ENCODE measurements at places on chromosomes 4 and X.

- no peak for DNase-seq
Observed at GRCh38 chrX:51361251-51361650, 28.6 kb downstream of the NUDT10 start.

- no peak for DNase-seq
Observed at GRCh38 chr4:39025552-39026085, 6.6 kb downstream of the TMEM156 start.

DNA sequence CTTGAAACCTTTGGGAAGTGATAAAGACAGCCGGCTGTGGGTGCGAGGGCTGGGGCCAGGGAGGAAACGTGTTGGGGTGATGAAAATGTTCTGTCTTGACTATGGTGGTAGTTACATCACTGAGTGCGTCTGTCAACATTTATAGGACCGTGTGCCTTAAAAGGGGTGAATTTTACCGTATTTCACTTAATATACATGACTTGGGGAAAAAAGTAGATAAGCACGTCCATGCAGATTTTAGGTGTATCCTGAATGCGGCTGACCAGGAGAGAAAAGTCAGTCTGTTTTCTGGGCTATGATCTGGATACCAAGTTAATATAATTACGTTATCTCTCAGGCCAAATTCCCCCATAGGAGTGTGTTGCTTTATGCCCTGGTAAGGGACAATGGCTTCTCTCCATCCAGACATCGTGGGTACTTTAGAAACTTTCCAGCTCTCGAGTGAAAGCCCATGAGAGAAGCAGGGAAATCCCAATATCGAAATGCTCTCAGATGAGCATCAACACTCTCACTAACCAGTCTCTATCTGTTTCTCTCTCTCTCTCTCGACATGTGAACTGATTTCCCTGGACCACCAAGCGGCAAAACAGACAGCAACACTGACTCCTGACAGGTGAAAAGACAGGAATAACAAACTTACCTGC lies 71.5 kb downstream of the IRF2 start:
- DNase-seq, result no peak

DNA sequence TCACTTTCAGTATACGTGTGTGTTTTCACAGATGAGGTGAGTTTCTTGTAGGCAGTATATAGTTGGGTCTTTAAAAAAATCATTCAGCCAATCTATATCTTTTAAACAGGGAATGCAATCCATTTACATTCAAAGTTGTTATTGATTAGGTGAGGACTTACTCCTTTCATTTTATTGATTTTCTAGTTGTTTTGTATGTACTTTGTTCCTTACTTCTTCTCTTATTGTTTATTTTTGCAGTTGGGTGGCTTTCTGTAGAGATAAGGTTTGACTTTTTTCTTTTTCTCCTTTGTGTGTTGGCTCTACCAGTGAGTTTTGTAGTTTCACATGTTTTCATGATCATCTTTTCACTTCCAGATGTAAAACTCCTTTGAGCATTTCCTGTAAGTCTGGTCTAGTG lies 83.1 kb downstream of the MAGED1 start:
- no peak for DNase-seq

- DNase-seq, result no peak
Observed at GRCh38 chr4:119084513-119084912, 51.1 kb upstream of the MYOZ2 start.

DNA sequence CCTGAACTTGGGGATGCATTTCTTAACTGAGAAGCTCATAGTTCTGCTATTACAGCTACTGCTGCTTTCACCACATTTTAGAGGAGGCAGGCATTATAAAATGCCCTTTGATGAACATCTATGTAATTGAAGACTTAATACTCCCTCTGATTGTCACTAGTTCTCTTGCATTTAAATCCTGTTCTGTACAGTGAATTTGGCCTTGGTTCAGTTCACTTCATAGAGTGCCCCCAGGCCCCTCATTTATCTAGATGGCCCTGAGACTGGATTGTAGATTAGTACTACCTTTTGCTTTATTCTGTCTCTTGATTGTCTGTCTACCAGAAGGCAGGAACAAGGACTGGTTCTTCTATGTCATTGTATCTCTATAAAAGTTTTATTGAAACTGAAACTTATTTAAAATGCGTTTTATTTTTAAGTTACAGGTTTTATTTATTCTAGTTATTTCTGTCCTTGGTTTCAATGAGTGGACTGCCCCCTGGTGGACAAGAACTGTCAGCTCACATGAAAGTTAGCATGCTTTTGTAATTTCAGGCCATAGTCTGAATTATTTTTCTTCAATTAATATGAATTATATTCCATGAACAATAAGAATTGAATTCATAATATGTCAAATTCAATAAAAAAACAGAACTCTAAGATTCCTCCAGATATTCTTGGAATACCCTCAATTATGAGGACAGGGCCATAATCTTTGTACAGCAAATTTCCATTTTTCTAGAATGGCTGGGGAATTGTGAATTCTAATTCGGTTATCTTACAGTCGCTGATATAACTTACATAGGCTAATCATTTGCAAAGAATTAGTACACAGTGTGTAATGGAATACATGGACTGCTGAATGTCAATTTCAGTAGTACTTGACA lies 47.2 kb upstream of the TMEM33 start:
- DNase-seq, result peak; percentile 48

DNA sequence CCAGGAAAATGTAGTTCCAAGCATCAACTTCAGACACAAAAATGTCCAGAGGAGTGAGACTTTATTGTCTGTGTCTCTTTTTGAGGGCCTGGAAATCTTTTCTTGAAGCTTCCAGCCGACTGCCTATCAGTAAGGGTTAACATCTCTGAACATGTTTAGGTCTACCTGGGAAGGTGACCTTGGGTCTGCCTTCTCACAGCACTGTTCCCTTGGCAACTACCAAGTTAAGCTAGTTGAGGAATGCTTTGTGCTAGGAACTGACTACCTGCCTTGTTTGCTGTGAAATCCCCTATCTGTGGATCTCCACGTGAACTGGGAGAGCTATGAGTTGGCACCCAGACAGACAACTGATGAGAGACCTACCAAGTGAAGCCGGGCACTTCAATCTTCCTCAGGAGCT lies 81.6 kb downstream of the PPEF2 start:
- no peak for DNase-seq

- DNase-seq, result no peak
Observed at GRCh38 chr4:79201971-79202370, 123.9 kb downstream of the NAA11 start.

- DNase-seq, result no peak
Observed at GRCh38 chr4:110196871-110197528, 1.4 kb downstream of the ELOVL6 start.

- DNase-seq, result no peak
Observed at GRCh38 chr4:33658971-33659370, 2585.3 kb downstream of the ARAP2 start.

DNA sequence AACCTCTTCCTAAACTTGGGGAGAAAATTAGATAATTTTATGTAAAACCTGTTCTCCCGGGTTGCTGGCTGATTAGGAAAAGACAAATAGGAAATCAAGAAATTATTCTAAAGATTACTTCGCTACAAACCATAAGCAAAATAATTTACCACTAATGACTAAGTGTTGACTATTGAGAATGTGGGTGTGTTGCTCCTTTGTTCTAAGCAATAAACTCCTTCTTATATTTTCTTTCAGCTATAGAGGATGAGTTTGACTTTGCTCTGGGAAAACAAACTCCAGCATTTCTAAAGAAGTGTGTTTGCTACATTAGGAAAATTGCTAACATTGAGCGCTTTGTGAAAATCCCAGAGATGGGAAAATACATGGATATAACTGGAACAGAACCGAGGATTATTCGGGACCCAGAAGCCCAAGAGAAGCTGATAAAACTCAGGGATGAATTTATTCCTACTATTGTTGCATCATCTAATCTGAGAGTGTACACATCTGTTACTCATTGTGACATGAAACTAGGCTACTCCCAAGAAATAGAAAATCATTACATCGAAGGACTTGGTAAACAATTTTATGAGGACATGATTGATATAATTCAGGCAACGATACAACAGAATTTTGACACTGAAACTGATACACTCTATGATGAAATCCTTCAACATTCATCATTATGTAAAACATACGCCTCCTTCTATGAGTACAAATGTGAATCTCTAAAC lies 194.2 kb downstream of the NWD2 start:
- no peak for DNase-seq

DNA sequence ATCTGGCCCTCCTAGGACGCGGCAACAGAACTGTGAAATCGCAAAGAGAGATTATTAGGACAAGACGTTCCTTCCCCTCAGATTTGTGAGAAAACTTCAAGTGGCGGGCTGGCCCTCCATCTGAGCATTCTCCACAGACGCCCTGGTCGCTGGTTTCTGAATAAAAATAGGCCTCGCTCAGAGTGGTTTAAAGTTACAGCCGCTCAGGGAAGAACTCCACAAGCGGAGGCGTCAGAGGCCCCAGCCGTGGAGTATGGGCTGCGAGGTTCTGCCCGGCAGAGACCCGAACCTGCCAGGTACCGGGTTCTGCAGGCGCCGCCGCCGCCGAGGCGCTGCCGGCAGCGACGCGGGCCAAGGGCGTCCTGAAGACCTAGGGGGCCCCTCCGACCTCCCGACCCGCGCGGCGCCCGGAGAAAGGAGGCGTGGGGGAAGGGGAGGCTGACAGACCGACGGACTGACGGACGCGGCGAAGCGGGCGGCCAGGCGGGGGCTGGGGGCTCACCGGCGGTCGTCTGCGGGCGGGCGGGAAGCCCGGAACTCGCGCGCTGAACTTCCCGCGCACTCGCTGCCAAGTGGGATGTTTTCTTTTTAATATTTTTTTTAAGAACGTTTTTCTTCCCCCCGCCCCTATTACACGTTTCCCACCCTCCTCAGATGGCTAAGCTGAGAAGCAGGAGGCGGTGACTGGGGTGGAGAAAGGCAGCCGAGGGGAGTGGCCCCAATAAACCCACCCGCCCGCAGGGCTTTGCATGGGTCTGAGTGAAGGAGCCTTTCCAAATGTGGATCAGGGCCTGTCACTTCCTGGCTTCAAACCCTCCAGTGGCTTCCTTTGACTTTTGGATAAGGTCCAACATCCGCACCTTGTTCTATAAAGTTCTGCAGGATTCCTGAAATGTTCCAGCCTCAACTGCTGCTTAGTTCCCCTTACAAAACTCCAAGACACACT lies at the start of gene PABPC4L:
TSS of gene PABPC4L (minus strand) at position 574 of the 946 bp plus-strand sequence. CDS start 770 bp downstream, outside the sequence.
- peak; percentile 7 for DNase-seq

- no peak for DNase-seq
Observed at GRCh38 chr4:24769571-24769970, 25.8 kb upstream of the SOD3 start.

DNA sequence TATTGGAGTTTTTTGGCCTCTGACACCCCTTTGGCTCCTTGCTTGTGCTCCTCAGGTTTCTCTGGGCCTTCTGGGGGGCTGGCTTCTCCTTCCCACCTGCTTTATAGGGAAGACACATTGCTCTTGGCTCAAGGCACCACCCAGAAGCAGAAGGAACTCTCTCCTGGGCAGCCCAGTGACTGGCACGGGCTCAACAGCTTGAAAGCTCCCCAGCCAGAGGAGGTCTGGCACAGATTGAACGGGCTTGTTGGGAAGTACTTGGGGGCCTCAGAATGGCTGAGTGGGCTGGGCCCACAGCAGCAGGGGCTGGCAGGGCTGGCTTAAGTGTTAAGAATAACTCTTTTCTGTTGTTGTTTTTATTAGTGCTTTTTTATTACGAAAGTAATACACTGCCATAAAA lies 11.2 kb upstream of the ZNF185 start:
- no peak for DNase-seq

- no peak for DNase-seq
Observed at GRCh38 chr4:53764761-53765490, 173.6 kb upstream of the LNX1 start.

- DNase-seq, result peak; percentile 7
Observed at GRCh38 chr4:54146139-54146538, 46.2 kb downstream of the GSX2 start.

GRCh38 chrX:148629434-148629833 lies 129.0 kb downstream of the AFF2 start:
- no peak for DNase-seq

DNA sequence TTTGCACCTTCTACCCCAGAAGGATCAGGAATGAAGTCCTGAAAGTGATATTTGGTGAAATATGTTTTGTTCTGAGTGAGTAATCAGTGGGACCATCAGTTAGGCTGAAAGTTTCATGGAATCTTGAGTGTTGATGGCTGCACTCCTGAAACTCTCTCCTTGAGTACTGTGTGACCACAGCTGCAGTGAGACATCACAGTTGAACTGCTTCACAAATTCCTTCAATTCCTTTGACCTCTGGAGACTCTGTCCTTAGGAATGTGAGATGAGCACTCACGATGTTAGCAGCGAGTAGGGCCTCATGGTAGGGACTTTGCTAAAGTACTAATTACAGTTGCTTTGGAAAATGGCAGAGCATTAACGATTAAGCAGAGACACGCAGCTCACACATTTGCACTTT lies 142.9 kb upstream of the SLC4A4 start:
- no peak for DNase-seq

DNA sequence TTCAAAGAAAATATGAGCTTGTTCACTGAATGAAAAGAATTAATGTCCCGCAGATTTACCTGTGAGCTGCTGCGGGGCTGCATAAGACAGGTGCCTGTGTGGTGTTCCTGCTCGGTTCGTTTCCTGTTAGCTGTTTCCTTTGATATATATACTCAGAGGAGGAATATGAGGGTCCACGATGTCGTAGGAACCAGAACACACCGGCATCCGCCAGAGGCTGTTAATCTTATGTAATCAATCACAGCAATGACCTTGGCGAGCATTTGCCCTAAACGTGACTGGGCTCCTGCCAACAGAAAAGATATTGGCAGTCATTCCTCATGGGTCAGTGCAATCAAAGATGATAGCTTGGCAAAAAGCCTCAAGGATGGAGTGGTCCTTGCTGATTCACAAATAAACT lies 260.1 kb downstream of the EVC2 start:
- DNase-seq, result no peak

GRCh38 chrX:46844913-46845312 lies 8.1 kb downstream of the RP2 start:
- no peak for DNase-seq

DNA sequence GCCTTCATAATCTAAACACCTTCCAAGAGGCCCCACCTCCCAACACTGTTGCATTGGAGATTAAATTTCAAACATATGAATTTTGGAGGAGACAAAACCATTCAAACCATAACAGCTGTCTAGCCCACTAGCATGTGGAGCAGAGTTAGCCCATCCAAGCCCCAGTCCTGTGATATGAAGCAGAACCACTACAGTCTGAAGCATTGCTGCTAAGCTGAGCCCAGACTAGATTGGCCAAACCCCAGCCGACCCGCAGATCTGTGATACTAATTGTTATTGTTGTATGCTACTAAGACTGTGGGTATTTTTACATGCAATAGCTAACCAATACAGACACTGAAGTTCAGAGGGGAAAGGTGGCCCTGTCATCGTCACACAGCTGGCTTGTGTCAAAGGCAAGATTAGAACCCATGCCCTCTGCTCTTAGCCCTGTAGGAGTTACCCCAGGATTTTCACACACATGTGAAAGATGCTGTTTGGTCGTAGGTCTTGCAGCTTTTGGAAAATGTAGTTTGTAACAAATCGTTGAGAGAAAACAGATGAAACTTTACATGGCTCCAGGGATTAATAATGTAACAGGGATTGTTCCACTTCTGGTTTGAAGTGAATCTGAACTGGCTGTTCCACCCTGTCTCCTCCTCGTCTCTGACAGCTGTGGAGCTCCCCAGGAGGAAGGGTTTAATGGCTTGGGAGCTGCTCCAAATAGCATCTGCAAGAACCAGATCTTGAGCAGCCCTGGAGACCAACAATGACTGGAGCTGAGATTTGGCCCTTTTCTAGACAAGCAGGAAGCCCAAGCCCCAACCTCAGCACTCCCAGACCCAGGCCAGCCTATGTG lies 517.5 kb downstream of the MID1IP1 start:
- DNase-seq, result no peak
